Activated CD4-positive, alpha-beta T cell treated with anti-CD3 and anti-CD28 coated beads, Interleukin-2, amount 10 ng/mL, durations not matched to agents 24 days and 14 days (primary cell): ENCODE measurements at places on chromosomes 16 and 17. TPM values are rescaled to one million over a fixed set of nuclear protein-coding genes. Genes with fewer than 3 reads are reported as not detected.

DNA sequence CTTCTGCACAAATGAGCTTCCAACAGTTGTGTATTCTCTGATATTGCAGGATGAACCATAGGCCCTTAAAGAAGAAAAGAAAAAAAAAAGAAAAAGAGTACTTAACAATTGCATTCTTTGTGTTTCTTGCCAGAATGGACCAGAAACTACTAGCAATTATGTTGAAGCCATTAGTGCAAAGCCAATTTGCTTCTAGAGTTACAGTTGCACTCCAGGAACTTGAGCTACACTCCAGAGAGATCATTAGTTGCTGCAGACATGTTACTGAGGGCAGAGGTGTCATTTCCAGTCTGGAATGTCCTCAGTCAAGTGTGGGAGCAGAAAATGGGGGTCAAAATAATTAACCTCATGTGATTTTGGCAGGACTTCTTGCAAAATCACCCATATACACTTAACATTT, 85.6 kb upstream of the CCL2 start:
- H3K36me3 ChIP-seq = no peaks in the 10 kb centered on the region
- DNase-seq = no peak
- H3K4me1 ChIP-seq = no peaks in the 10 kb centered on the region
- H3K27me3 ChIP-seq = peaks cover 18% of the 10 kb centered on the region

Gene SNAI3
- 3.0 and 3.3 TPM in 2 replicates for total RNA-seq

DNA sequence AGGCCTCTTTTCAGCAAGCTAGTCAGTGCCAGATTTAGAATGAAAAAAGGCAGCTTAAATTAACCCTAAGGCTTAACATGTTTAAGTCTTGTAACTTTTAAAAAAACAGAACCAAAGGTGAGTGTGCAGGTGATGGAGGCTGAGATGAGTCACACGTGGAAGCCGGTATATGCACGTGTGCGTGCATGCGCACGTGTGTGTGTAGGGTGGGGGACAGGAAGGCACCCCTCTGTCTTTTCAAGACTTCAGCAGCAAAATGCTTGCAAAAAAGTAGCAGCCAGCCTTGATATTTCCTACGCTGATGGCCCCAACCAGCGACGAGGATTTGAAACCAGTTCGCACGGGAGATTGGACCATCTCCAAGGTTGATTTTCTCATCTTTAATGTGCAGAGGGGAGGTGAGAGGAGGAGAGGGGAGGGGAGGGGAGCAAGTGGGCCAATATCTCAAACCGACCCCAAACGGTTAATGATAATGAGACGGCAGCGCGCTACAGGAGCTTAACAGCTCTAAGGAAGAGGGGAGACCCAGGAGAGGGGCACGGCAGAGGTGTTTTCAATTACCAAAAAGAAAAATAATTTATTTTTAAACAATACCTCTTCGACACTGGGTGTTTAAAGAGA, 154.7 kb downstream of the ZNF423 start:
- peaks cover 18% of the 10 kb centered on the region for H3K27me3 ChIP-seq
- no peak overlapping the region for H3K27ac ChIP-seq
- DNase-seq = no peak
- no peak overlapping the region for H3K4me3 ChIP-seq

Gene SDR42E1
- 5.3 and 5.4 TPM in 2 replicates for total RNA-seq

- peaks cover 39% of the 10 kb centered on the region for H3K4me1 ChIP-seq
- peak overlapping the region; percentile 100 for H3K4me3 ChIP-seq
- DNase-seq = no peak
Observed at GRCh38 chr16:14634389-14634725, 1.6 kb downstream of the BFAR start.

DNA sequence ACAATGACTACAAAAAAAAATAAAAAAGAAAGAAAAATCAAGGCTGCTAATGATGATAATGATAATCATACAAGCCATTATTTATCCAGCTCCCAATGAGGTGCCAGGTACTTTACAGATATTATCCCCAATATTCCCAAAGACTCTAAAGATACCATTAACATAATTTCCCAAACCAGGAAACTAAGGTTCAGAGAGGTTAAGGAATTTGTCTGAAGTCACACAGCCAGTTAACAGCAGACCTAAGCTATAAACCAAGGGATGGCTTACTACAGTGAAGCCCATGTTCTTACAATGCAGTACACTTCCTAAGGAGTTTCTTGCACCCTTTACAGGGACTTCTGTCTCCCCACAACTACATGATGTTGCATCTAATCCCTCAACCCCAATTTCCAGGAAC, 45.7 kb upstream of the CDH5 start:
- no peaks in the 10 kb centered on the region for H3K4me1 ChIP-seq
- no peak overlapping the region for H3K27ac ChIP-seq
- no peak overlapping the region for H3K4me3 ChIP-seq

Gene PIK3R6
- total RNA-seq = 3.7 and 4.5 TPM in 2 replicates

Gene CCDC144A
- total RNA-seq = 2.4 and 2.9 TPM in 2 replicates

DNA sequence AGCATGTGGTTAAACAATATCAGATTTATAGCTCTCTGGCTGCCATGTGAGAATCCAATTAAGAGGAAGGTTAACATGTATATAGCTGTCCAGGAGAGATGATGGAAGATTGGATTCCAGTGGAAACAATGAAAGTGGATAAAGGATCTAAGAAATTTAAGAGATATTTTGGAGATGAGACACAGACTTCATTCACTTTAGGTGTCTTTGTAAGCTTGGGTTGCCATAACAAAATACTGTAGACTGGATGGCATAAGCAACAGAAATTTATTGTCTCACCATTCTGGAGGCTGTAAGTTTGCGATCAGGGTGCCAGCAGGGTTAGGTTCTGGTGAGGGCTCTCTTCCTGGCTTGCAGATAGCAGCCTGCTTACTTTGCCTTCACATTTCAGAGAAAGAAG, 155.9 kb upstream of the MYOCD start:
- DNase-seq = no peak
- H3K27ac ChIP-seq = no peak overlapping the region
- no peak overlapping the region for H3K4me3 ChIP-seq

DNA sequence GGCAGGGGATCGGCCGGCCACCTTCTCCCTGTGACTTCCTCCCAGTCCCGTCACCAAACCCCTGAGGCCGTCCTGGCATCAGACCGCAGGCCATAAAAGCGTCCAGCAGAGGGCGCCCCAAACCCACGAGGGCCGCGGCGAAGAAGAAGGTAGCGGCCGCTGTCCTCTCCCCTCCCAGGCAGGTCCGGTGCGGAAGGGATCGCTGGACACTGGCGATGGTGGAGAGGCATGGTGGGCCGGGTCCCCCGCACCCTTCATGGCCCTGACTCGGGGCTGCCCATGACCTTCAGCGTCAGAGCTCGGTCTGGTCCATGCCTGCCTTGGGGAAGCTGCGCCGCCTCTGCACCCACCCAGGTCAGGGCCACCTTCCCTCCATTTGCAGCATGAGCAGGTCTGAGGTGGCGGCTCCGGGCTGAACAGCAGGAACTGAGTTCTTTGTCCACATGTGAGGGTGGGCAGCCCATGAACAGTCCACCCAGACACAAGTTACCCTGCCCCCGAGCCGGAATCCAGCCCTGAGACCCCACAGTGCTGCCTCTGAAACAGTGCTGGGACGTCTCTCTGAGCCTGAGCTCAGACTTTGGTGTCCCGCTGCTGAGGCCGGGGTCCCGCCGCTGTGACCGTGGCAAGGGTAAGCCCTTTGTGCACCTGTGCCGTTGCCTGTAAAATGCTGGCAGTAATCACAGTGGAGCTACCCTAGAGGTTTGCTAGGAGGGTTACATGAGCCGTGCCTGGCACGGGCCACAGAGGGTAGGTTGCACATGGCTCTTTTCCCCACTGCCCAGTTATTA, 40.8 kb upstream of the CMIP start:
- no peak overlapping the region for H3K27ac ChIP-seq
- H3K27me3 ChIP-seq = peaks cover 1% of the 10 kb centered on the region
- H3K36me3 ChIP-seq = no peaks in the 10 kb centered on the region
- DNase-seq = peak; percentile 95
- peaks cover 2% of the 10 kb centered on the region for H3K4me1 ChIP-seq

Gene GPR139
- total RNA-seq = not detected in 2 replicates

DNA sequence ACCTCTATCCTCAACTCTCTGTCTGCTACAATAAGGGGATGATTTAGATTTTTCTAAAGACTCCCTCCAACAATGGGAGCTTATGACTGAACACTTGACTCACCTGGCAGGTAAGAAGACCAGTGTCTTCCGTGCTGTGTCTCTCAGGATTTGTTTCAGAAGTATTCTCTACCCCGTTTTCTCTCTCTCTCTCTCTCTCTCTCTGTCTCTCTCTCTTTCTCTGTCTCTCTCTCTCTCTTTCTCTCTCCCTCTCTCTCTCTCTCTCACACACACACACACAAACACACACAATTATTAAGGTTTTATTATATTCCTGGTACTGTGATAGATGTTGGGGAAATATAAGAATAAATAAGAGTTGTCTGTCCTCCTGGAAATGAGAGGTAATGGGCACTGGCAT, 263.9 kb downstream of the TOX3 start:
- no peaks in the 10 kb centered on the region for H3K4me1 ChIP-seq
- no peak overlapping the region for H3K4me3 ChIP-seq
- H3K27ac ChIP-seq = no peak overlapping the region
- H3K36me3 ChIP-seq = no peaks in the 10 kb centered on the region
- DNase-seq = no peak

DNA sequence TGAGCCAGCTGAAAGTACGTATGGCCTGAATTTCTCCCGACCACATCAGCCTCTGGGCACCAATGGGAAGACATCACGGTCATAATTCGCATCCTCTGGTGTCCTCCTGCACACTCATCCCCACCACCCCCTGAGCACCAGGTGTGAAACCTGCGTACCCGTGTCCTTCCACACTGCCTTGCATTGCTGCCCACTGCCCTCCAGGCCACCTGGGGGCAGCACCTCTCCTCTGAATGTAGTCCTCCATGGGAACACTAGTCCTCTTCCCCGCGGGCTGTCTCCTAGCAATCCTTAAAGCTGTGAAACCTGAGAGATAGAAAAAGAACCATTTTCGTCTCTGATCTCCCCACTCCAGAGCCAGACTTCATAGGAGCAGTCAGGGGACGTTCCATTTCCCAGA, 125.5 kb downstream of the ZNF18 start:
- no peak for DNase-seq
- H3K27ac ChIP-seq = no peak overlapping the region
- no peaks in the 10 kb centered on the region for H3K36me3 ChIP-seq

Gene MT4
- not detected in 2 replicates for total RNA-seq

GRCh38 chr17:9071016-9071415, 49.7 kb downstream of the NTN1 start:
- H3K27me3 ChIP-seq = no peaks in the 10 kb centered on the region
- no peak overlapping the region for H3K4me3 ChIP-seq
- no peak for DNase-seq
- H3K36me3 ChIP-seq = no peaks in the 10 kb centered on the region
- no peaks in the 10 kb centered on the region for H3K4me1 ChIP-seq

DNA sequence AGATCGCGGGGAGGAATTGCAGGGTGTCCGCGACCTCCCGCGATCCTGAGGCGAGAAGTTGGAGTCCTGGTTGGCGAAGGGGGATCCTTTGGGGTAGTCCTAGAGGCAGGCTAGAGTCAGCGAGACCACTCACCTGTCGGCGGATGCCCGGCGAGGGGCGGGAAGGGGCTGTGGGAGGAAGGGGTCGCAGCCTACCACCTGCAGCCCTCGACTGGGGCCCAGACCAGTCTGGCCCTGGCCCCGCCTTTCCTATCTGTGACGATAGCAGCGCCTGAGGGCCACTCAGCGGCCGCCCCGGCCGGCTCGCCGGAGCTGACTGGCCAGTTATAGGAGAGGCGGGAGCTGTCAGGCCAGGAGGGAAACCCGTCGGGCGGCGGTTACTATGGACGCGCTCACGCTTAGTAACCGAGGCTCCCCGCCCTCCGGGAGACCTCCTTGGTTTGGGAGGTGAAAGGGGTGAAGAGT, at the start of gene TEKT3:
TEKT3 (minus strand) TSS at position 213 of the 465 bp plus-strand sequence. CDS start 10,012 bp downstream, outside the sequence.
- H3K4me3 ChIP-seq = no peak within 1 kb of the TSS
- no peak within 1 kb of the TSS for H3K27ac ChIP-seq
- peak; percentile 57 for DNase-seq
- peaks cover 59% of the 10 kb centered on the region for H3K27me3 ChIP-seq
- H3K36me3 ChIP-seq = no peaks in the 10 kb centered on the region

DNA sequence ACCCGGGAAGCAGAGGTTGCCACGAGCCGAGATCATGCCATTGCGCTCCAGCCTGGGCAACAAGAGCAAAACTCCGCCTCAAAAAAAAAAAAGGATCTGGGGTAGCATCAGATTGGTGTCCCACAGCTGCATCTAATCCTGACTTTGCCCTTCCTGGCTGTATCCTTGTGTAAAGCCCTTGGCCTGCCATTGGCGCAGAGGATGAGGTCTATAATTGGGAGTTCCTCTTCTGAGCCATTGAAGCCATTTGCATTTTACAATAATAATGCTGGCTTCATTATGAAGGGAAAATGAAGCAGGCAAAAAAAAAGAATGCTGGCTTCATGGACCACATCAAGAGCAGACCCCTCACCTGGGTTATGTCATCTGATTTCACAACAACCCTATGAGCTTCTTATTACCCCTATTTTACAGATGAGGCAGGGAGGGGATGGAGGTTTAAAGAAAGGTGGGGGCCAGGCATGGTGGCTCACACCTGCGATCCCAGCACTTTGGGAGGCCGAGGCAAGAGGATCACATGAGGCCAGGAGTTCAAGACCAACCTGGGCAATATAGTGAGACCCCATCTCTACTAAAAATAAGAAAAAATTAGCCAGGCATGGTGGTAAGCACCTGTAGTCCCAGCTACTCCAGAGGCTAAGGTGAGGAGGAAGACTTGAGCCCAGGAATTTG, 1.2 kb upstream of the LITAFD start:
- H3K4me3 ChIP-seq = no peak overlapping the region
- DNase-seq = no peak
- H3K27ac ChIP-seq = no peak overlapping the region
- peaks cover 4% of the 10 kb centered on the region for H3K4me1 ChIP-seq
- no peaks in the 10 kb centered on the region for H3K36me3 ChIP-seq
- peaks cover 2% of the 10 kb centered on the region for H3K27me3 ChIP-seq

- H3K4me3 ChIP-seq = no peak overlapping the region
- H3K27ac ChIP-seq = no peak overlapping the region
- peaks cover 38% of the 10 kb centered on the region for H3K4me1 ChIP-seq
- DNase-seq = no peak
- peaks cover 71% of the 10 kb centered on the region for H3K27me3 ChIP-seq
Observed at GRCh38 chr17:38587947-38588787, 17.6 kb downstream of the SRCIN1 start.
